ENCODE measurements at places on chromosomes 2 and 18. TPM values are rescaled to one million over a fixed set of nuclear protein-coding genes. Genes with fewer than 3 reads are reported as not detected.

The SNED1 gene
- total RNA-seq = 6.5 TPM

GRCh38 chr2:62152000-62152399 lies 43.9 kb upstream of the B3GNT2 start:
- DNase-seq = no peak

DNA sequence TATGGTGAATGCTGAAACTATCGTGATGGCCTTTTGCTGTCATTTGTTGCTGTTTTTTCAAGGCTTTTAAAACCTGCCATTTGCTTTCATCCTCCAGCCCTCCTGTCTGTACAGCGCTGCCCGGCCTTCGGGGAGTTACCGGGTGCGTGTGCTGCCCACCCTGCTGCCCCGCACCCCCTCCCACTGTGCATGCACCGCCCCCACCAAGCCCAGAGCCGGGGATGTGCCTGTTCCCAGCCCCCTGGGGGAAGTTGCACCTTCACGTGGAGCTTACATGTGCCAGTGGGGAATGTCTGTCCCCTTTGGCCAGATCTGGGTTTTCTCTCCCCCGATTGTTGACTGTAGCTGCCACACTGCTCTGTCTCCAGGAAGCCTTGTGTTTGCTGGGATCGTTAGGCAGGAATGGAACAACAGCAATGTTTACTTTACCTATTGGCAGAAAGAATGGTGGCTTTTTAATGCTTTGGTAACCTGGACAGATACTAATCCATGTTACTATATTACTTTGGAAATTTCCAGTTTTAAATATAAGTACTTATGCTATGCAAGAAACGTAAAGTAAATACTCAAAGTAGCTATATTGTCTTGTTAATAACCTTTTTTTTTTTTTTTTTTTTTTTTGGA lies 64.8 kb upstream of the RBM44 start:
- DNase-seq = peak; percentile 60

The MARS2 gene
- total RNA-seq = 3.9 TPM

DNA sequence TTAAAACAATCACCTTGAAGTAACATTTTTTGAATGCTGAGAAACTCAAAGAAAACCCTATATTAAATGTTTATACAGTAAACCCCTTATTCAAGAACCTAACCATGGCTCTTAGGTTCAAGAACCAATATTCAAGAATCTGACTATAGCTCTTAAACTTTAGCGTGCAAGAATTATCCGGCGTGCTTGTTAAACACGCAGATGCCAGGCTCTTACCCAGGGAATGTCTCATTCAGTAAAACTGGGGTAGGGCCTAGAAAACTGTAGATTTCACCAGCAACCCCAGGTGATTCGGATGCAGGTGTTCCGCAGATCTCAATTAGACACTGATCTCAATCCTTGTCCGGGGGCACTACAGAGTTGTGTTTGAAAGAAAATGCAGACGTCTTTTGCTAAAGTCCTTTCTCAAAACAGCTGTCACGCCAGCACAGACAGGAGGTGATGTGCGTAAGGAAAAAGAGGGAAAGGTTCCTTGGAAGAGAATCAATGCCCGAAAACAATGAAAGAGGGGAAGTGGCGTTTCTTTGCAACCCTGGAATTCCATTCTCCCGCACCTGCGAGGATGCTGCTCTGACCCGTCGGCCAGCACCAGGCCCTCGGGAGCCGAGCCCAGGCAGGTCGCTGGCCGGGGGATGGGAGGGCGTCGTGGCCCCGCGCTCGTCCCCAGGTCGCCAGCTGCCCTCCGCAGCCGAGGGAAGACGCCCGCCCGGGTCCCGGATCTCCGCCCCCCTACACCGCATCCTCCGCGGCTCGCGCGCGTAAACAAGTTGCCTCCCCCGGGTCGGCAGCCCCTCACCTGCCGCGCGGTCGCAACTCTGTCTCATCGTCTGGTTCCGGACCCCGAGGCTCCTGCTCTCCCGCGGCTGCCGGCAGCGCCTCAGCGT lies 851 bp downstream of the EIF2AK3 start:
- DNase-seq = no peak

Measured in fibroblast of villous mesenchyme (primary cell).